Activated naive CD4-positive, alpha-beta T cell (primary cell): ENCODE measurements at places on chromosomes 16 and 17.

GRCh38 chr16:89607937-89608740 is 5.3 kb upstream of the DPEP1 start:
- DNase-seq: no peak

GRCh38 chr17:78082988-78083387 is 45.6 kb downstream of the TMC6 start:
- no peak for DNase-seq

DNA sequence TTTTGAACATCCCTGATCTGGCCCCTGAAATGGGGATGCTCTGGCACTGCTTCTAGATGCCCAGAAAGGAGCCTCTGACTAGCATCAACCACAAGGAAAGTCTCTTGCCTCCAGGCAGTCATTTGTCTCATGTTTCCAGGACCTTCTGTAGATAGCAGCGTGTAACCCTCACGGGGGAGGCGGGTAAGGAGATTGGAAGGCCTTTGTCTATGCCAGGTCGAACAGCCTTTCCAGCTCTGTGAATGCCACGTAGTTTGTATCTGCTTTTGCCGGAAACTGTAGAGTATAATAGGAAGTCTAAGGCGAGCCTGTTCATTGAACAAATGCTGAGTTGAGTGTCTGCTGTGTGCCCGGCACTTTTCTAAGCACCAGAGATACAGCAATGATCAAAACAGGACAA is 43.9 kb upstream of the AQP8 start:
- DNase-seq: no peak

DNA sequence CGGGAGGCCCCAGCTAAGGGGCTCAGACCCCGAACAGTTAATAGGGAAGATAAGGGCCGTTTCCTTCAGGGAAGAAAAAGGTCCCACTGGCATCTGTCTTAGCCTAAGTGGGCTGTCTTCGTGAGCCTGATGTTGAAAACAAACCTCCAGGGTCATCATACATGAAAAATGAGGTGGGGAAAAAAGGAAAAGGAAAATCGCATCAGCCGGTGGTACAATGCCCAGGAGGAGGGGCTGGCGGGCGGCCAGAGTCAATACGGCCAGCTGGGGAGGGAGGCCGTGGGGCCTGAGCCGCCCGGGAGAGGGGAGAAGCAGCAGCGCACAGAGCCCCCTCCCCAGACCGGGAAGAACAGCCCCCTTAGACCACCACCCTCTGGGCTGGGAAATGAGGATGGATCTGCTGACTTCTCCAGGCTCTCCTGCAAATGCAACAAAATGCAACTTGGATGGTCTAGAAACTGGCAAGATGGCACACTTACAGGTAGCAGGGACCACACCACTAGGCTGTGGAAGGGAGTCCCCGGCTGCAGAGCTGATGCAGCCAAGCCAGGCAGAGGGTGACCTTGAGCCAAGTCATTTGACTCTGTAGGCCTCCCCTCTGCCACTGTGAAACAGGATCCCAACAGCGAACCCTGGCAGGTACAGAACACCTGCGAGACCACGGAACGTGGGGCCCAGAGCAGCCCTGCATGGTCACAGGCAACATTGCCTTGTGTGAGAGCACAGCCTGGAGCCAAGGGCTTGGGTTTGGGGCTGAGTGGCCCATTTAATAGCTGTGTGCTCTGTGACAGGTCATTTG is 448.5 kb downstream of the SOX9 start:
- DNase-seq: no peak

DNA sequence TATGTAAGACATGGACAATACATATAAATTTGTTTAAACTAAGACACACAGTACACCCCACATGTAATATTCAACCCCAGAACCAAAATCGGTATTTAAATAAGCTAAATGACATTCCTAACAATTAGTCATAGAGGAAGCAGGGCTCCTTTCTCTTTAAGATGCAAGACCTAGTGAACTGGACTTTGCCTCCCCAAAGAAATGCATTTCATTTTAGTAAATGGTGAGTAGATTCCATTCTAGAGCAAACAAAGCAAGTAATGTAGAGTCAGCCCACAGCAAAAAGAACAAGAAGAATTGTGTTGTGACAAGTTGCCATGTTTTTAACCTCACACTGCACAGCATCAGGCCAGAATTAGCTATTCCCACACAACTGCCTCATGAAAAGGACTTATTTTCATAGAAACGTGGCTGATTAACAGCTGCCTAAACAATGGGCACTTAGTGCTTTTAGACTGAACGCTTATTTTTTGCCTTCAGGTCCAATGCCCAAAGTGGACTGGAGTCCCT is 14.4 kb downstream of the DNAJC7 start:
- DNase-seq: no peak

GRCh38 chr16:64627288-64627687 is 494.6 kb downstream of the CDH11 start:
- DNase-seq: no peak

DNA sequence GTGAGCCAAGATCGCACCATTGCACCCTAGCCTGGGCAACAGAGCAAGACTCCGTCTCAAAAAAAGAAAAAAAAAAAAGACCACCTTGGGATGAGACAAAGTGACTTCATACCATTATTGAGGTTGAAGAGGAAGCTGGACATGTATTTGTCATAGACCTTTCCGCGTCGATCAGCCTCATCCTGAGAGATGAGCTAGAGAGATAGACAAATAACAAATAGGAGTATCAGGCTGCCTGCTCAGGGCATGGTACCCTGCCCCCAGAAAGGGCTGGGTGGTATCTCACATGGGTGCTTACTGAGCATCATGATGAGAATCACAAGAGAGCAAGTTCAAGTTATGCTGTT is 22.1 kb downstream of the CNTNAP1 start:
- no peak for DNase-seq
